ENCODE measurements at places on chromosomes 13 and 19. TPM values are rescaled to one million over a fixed set of nuclear protein-coding genes. Genes with fewer than 3 reads are reported as not detected.

CACNA1A gene
- total RNA-seq = 0.17 TPM

PSG11 gene
- total RNA-seq = not detected

POU2F2 gene
- not detected for total RNA-seq

CNFN gene
- total RNA-seq = not detected

CCDC70 gene
- not detected for total RNA-seq

ZNF208 gene
- total RNA-seq = 1.4 TPM

PRSS57 gene
- total RNA-seq = not detected

VSTM2B gene
- total RNA-seq = not detected

PROZ gene
- not detected for total RNA-seq

NOTCH3 gene
- 6.1 TPM for total RNA-seq

TSC22D1 gene
- total RNA-seq = 259 TPM

RXFP2 gene
- not detected for total RNA-seq

PVR gene
- total RNA-seq = 230 TPM

SIGLEC12 gene
- total RNA-seq = not detected

AKAP8L gene
- 42.4 TPM for total RNA-seq

GIPR gene
- total RNA-seq = 0.50 TPM

- DNase-seq = peak; percentile 88
Observed at GRCh38 chr19:47227352-47228167, 3.4 kb downstream of the BBC3 start.

DNA sequence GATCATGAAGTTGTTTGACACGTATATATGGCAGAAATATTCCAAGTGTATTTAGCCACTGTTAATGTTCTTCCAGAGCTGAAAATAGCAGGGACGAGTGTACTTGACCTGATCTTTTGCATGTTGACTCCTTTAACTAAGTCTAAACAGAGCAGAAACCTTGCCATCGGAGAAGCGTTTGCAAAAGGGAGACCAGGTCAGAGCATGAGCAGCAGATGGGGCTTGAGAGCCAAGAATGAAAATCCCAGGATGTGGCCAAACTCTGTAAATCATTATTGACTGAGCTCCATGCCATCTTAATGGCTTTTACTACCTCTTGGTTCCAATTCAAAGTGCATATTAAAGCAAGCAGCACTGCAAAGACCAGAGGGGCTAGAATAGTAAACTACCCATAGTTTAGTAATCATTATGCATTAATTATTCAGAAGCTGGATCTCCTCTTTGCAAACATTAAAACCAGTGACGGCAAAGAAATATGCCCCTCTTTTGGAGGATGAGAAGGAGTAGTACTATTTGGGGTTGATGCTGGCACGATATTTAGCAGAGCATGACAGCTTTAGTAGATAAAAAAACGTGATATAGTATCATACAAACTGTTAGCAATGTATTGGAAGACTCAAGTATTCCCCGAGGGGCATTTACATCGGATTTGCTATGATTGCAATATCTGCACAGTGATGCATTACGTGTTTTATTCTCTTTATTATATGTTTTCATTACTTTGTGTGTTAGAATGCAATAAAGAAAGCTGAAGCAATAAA lies 55.7 kb downstream of the FAM216B start:
- peak; percentile 84 for DNase-seq

- DNase-seq = peak; percentile 72
Observed at GRCh38 chr13:109869312-109870237, 83.2 kb upstream of the IRS2 start.

DNA sequence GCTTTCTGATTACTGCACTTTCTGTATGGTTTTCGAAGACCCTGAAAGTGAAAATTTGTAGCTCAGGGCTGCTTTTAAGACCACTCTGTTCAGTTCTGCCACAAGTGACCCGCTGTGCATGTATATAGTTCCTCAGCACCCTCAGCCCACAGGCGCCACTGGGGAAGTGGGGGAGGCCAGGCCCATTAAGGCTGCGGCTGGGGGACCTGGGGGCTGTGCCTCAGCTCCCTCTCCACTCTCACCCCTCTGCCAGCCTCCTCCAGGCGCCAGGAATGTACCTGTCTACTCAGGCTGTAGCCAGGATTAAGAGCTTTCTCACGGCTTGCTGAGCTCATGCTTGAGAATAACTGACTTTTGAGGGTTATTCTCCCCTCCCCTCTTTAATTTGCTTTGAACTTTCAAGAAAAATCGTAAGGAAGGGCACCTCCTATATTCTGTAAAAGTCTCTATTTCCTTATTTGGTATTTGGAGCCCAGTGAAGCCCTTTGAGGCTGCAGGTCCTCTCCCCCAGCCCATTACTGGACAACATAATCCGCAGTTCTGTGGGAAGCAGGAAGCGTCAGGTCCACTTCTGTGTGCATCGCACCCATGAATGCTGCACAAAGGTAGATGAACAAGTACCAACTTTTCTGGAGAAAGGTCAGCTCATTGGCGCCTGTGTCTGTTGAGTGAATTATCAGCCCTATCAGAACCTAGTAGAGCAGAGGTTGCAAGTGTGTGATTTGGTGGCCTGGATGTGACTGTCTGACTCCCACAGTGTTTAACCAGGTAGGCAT lies 29.6 kb downstream of the GJA3 start:
- no peak for DNase-seq

DNA sequence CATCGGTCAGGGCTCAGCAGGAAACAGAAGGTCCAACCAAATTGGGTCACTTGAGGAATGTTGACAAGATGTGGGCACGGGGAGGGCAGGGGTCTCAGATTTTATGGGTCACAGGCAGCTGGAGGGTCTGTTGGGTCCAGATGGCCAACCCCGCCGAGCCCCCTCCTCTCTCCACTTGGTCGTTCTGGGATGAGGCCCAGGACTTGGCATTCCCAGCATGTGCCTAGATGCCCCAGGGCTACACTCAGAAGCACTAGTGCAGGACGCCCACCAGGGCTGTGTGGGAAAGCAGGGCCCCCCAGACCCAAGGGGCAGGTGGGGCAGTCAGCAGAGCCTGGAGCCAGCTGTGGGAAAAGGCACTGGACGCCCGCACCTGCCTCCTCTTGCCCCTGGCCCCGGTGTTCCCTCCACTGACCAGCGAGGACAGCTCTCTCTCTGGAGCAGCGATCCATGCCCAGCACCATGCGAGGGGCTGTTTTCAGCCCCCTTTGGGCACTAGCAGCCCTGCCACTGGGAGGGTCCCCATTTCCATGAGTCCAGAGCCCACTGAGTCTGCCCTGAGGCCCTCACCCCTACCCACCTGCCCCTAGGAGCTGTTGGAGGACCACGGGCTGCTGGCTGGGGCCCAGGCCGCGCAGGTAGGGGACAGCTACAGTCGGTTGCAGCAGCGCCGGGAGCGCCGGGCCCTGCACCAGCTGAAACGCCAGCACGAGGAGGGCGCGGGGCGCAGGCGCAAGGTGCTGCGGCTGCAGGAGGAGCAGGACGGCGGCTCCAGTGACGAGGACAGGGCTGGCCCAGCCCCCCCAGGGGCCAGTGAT lies 26.0 kb downstream of the DHX34 start:
- DNase-seq = no peak

- peak; percentile 36 for DNase-seq
Observed at GRCh38 chr19:38229585-38230073, 5.6 kb upstream of the DPF1 start.

DNA sequence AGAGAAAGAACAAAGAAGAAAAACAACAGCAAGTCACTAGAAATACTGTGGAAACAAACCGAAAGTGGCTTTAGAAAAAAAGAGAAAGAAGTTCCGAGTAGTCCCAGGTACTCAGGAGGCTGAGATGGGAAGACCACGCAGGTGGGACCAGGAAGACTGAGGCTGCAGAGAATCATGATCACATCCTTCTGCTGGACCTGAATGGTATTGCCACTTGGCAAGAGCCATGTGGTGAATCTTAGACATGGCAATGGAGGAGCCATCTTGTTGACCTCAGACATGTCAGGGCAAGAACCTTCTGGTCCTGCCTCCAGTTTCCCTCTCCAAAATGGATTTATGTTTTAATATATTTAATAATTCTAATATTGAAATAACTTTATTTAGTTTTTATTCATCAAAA lies 37.4 kb upstream of the ZNF724 start:
- no peak for DNase-seq

GRCh38 chr19:17872251-17873001 lies 681 bp downstream of the SLC5A5 start:
- DNase-seq = no peak

- no peak for DNase-seq
Observed at GRCh38 chr19:35562336-35562735, 1.1 kb downstream of the ATP4A start.

- no peak for DNase-seq
Observed at GRCh38 chr13:47859165-47859564, 141.9 kb downstream of the SUCLA2 start.

- DNase-seq = peak; percentile 95
Observed at GRCh38 chr13:94112227-94112626, 367.3 kb downstream of the DCT start.

DNA sequence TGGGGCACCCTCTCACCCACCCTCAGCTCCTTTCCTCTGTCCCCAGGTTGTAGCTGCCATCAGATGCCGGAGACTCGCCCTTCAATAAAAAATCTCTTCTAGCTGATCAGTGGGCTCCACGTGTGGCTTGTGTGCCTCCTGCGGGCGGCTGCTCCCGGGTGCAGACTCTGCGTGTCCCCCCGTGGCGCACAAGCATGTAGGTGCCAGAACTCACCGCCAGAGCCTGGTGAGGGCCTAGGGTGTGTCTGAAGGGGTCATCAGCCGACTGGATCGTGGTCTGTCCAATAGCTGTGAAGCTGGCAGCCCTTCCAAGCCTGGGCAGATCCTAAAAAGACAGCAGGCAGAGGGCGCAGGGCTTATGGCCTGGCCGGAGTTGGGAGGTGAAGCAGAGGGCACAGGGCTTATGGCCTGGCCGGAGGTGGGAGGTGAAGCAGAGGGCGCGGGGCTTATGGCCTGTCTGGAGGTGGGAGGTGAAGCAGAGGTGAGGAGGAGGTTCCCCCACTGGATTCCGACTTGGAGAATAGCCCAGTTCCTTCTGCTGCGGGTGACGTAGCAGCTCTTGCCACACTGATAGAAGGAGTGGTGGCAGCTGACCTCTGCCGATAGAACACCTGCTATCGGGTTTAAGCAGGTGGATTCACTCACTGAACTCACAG lies 11.7 kb downstream of the NOP53 start:
- DNase-seq = no peak

GRCh38 chr13:40433577-40433976 lies 232.9 kb downstream of the FOXO1 start:
- DNase-seq = no peak

DNA sequence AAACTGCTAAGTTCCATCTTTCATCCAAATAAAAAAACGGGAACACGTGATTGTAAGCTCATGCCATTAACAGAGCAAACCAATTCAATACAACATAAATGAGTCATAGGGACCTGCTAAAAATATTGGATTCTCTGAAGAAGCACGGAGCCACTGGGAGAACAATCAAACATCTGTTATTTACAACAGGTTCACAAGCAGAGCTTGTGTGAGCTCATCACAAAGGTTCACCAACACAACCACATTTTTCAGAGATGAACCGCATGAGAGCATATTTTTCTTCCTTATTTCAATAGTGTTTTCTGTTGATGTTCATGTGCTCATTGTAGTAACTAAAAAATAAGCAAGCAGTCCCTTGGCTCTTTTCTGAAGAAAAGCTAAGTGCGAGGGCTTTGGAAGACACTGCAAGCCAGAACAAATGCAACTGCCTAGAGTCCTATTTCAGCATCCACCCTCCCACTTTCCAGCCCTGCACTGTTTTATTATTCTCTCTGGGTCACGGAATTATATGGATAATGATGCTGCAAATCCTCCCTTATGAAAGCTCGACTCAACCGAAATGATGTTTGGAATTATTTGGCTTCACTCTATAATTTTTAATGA lies 545.8 kb downstream of the LIG4 start:
- peak; percentile 13 for DNase-seq

DNA sequence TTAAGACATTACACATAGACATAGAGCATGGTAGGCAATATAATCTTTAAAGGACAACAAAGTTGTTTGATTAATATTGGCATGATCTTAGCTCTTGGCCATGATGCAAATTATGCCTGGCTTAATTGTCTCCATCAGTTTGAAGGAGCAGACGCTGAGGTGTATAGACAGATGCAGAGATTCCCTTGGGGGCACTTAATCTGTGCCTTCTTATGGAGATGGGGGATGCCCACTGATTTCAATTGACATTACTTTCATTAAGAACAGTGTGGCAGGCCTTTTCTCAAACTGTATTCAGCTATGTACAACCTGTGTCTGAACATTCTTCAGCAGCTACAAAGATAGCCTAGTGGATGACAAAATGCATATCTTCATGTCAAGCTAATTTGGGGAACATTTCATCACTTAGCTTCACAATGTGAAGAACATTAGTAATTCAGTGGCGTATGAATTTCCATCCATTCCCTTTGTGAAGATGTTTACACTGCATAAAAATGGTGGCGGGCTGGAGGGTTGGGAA lies 85.3 kb upstream of the MYCBP2 start:
- no peak for DNase-seq

DNA sequence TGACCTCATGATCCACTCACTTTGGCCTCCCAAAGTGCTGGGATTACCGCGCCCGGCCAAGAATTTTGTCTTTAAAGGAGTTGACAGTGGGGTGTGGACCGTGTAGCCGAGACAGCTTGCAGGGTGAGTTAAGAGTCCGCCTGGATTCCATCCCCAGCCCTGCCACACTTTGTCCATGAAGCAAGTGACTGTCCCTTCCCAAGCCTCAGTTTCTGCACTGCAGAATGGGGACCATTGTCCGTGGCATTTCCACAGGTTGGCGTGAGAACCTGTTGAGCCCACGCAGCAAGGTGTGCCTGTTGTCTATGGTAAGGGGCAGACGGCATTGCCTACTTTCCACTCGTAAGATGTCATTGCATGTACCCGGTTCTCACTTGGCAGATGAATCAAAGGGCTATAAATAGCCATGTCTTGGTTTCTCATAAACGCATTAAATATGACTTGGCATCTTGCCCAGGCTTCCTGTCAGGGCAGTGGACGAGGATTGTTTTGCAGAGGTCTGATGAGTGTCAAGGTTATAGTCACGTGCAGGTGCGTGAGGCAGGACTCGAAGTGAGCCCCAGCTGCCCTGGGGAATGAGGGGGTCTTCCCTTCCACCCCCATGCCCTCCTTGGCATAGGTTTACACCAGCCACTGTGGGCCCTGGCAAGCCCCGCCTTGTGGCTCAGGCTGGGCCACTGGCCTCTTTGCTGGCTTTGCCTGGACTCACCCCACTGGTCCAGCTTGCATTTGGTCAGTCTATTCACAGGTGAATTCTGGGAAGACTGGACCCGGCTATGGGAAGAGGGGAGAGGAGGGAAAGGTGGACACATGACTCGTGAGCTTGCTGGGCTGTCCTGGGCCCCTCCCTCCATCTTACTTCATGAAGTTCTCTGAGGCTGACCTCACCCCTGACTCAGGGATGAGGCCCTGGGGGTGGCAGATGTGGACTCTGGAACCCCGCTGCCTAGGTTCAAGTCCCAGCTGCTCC lies 14.6 kb downstream of the FAM187B start:
- peak; percentile 37 for DNase-seq

GRCh38 chr13:76245920-76246319 lies 609.8 kb downstream of the LMO7 start:
- no peak for DNase-seq

DNA sequence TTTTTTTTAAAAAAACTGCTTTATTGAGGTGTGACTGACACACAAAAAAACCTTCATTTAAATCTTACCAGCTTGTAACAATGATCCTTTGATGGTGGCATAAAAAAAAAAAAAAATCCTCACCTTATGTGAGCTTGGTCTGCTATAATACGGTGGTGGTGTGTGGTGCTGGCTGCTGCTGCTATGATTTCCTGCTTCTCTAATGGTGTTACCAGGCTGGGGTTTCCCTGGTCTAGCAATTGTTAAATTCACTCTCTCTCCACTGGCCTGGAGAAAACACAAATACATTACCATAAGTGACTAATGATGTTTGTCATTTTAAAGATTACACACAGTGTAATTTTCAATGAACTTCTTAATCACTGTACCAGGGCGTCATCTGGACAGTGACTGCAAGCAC lies 60.6 kb downstream of the LNX2 start:
- DNase-seq = peak; percentile 21

- no peak for DNase-seq
Observed at GRCh38 chr13:111385183-111385857, 64.9 kb downstream of the TEX29 start.
